ENCODE measurements at places on chromosomes 4 and X.

DNA sequence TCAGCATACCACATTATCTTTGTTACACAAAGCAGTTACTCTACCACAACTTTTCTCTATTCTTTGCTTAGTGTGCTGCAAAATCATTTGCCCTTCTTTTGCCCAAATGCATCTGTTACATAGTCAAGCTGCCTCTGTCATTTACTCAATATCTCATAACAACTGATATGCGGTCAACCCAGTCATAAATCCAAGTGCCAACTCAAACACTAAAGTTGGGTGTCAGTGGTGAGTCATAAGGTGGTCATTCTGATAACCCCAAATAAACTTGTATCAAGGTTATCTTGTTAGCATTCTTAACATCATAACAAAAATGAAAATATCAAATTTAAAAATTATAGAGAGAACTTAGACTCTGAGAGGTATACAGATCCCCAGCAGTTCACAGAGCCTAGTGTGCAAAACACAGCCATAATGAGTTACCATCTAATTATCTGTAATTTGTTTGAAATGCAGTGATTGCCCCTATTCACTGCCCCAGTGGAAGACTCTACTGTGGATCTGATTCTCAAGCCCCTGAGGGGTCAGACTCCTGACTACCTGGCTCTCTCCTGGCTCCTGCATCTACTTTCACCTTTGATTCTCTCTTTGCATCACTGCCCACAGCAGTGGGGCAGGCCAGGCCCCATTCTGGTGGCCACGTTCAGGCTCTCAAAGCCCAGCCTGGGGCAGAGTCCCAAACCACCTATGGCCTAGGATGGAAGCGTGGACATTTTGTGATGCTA, 29.2 kb downstream of the TBC1D9 start:
- DNase-seq: no peak

DNA sequence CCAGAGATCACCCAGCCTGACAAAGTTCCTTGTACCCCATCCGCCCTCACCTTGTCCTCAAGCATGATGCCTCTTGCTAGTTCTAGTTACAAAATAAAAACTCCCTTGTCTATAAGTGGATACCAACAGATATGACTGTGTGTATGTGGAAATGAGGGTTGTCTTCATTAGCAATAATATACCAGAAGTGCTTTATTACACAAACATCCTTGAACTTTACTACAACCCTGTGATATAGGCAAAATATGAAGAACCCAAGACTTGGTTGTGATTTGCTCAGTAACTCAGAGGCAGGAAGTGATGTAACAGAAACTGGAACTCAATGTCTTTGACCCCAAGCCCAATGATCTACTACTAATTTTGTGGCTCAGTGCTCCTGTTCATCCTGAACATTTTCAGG, 97.6 kb downstream of the AKAP4 start:
- DNase-seq: peak; percentile 10

- DNase-seq: no peak
These were observed 2044.5 kb upstream of the AGA start for GRCh38 chr4:179486570-179487335.

- DNase-seq: no peak
These were observed 220.4 kb downstream of the MAML3 start for GRCh38 chr4:139933541-139933940.

- DNase-seq: no peak
These were observed 38.3 kb downstream of the ACOX3 start for GRCh38 chr4:8402181-8402597.

GRCh38 chrX:84099120-84099519, 88.9 kb downstream of the RPS6KA6 start:
- DNase-seq: no peak

- no peak for DNase-seq
These were observed 5.9 kb downstream of the ATOH1 start for GRCh38 chr4:93834249-93835066.

- no peak for DNase-seq
These were observed 217.1 kb upstream of the SMIM31 start for GRCh38 chr4:164536814-164537213.

DNA sequence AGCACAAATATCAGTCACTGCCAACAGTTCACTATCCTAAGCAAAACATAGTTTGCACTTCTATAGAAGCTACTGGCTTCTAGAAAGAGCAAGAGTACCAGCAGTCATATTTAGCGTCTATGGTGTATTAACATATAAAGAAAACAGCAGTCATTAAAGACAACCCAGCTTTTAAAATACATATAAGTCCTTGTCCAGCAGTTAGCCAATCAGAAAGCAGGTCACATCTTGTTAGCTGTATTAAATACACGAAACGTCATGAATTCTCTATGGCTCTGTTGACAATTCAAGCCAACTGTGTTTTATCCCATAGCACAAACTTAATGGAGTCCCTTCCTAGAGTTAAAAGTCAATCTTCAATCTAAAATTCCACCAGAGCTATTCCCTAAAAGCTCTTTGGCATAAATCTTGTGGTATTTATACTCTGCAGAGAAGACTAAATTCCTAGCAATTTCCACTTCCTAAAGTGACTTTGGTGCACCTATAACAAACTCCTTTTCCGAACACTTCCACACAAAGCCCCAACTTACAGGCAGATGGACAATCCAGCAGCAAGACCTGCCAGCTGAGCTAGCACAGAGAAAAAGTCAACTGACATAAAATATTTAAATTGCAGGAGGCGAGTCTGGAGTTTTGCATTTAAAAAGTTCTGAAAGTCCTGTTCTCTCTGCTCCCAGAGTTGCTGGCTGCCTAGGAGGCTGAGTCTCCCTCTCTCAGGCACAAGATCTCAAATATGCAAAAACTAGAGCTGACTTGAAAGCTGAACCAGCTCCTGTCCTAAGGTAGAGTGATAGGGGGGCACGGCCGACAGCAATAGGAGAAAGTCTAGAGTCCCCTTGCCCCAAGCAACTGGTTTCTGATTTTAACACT, 1.3 kb downstream of the LDB2 start:
- DNase-seq: no peak
